ENCODE measurements at places on chromosomes 5 and 9.

GRCh38 chr5:168706655-168707069, 127.5 kb upstream of the PANK3 start:
- no peak for DNase-seq

GRCh38 chr9:133880851-133881661, 111.1 kb downstream of the VAV2 start:
- no peak for DNase-seq

- no peak for DNase-seq
Measured at GRCh38 chr5:66680221-66680620, 84.0 kb downstream of the MAST4 start.

- no peak for DNase-seq
Measured at GRCh38 chr9:127278372-127278771, 13.8 kb downstream of the GARNL3 start.

DNA sequence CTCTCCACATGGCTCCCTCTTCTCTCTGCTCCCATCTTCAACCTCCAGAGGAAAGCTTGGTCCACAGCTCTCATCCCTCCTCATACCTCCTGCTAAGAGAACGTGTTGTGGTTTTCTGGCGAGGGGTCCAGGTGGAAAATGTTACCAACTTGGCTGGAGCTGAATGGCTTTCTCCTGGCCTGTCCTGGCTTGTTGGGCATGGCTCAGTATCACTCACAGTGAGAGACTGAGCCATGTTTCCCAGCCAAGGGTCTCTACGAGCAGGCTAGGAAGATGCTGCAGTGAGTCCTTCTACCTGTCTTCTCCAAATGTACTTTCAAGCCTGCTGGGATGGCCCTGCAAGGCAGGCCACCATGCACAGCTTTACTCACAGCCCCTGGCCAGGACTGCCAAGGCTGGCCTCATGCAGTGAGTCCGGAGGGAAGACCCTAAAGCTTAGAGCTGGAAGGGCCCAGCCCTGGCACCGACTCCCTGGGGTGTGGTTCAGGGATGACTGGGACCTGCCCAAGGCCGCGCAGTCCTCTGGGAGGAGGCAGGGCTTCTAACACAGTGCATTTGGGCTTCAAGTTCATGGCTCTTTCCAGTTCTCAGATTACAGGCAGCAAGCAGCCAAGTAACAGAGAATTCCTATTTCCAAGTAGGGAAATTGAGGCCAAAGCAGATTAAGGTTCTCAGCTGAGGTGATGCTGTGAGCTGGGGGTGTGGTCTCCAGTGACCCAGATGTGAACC, 59.5 kb downstream of the COL27A1 start:
- DNase-seq: no peak

- no peak for DNase-seq
Measured at GRCh38 chr5:27158775-27159174, 120.4 kb upstream of the CDH9 start.
